NCI-H1930 (cell line): ENCODE measurements at places on chromosomes 2 and 18.

DNA sequence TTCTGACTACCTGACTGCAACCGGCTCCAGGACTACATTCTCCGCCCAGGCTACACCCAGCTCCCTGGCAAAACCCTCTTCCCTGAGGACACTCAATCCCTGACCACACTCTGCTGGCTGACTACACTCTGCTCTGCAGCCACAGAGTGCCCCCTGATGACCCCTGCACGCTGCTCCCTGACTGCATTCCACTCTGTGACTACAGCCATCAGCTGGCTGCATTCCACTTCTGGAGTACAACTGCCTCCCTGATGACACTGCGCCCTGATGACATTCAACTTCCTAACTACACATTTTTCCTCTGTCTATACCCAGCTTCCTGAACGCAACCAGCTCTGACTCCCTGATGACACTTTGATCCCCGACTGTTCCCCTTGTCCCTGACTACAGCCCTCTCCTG is 71.3 kb upstream of the NRXN1 start:
- no peak for DNase-seq

DNA sequence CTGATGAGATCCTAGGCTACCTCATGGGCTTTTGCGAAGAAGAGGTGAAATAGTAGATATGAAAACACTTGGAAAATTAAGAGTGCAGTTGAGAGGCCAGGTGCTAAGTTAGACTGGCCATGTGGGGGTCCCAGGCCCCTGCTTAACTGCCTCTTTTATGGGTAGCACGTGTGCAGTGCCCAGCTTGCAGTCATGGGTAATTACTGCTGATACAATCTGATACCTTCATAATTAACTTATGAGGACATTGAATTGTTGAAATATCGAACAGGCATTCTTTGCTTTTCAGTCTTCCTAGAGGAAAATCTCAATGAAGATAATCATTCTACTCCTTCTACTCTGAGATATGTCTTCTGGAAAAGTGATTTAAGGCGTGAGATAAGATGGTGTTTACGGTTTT is 11.6 kb downstream of the TRAF3IP1 start:
- DNase-seq = no peak

- no peak for DNase-seq
Observed at GRCh38 chr2:96354492-96354891, 18.9 kb downstream of the NCAPH start.

- DNase-seq = no peak
Observed at GRCh38 chr2:129174143-129174542, 805.3 kb upstream of the RAB6C start.

DNA sequence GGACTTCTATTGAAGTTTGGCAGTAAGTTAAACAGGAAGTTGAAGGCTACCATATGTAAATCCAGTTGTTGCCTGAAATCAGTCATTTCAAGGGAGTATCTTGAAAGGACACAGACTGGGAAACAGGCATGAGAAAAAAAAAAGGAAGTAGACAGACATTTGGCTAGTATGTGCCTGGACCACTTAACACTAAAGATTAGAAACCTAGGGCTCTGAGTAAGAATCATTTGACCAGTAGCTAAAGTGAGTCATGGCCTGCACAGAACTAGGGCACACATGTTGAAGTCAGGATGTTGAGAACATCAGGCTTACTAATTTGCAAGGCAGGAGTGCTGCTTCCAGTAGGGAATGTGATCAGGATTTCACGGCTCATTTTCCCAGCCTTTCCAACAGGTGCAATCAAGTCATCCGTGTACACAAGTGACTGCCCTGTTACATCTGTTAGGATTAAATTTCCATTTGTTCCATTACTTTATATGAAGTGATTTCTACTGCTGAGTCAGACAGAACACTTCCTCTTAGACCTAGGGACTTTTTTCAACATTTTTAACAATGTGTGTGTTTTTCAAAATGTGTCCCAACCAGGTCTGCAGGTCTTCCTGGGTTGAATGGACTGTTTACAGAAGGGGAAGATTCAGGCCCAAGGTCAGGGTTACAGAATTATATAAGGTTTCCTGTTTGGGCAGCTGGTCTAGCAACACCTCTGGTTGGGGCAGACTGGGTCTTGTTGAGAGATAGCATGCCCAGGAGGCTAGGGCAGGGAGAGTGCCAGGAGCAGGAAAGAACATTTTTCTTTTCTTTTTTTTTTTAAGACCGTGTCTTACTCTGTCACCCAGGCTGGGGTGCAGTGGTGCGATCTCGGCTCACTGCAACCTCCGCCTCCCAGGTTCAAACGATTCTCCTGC is 145.6 kb downstream of the TGIF1 start:
- no peak for DNase-seq

DNA sequence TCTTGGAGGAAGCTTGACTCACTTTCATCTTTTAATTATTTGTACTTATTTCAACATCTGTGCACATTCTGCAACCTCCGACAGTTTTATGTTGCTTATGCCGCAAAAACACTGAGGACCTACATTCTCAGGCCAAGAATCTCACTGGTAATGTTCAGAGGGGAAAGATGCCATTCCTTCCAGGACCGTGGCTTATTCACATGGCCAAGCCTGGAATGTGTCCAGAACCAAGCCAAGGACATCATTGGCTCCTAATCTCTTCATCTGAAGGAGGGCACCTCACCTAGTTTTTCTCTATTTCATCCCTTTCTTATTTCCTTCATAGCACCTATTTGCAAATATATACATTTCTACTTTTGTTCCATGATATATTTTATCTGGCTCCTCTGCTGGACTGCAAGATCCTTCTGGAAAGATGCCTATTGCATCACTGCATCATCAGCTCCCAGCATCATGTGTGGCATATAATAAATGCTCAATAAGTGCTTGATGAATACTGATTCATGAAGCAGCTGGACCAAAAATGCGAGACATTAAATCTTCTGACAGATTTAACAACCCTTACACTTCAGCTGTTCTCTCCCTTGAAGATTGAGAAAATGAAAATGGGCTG is 377.1 kb downstream of the TNS1 start:
- DNase-seq = no peak

DNA sequence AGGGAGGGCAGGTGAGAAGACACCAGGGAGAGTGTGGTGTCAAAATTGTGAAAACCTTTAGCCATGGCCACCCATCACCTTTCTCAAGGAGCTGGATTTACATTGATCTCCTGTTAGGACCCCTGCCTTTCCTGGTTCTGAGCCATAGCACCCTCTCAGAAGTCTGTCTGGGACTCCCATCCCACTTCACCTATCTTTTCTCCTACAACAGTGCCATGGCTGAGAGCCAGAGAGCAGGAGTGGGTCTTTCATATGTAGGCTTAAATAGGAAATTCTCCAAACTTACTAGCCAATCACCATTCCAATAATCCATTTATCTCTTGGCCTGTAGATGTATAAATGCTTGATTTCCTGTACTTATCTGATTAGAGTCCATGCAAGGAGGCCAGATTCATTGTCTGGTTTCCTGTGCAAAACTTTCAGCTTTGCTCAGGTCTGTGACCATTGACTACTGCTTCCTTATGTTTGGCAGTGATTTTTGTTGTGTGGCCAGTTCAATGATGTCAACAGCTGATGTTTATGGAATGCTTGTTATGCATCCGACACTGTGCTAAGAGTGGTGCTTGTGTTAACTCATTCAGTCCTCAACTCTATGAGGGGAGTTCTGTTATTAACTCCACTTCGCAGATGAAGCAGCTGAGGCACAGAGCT is 57.6 kb upstream of the IGFBP5 start:
- DNase-seq = no peak

DNA sequence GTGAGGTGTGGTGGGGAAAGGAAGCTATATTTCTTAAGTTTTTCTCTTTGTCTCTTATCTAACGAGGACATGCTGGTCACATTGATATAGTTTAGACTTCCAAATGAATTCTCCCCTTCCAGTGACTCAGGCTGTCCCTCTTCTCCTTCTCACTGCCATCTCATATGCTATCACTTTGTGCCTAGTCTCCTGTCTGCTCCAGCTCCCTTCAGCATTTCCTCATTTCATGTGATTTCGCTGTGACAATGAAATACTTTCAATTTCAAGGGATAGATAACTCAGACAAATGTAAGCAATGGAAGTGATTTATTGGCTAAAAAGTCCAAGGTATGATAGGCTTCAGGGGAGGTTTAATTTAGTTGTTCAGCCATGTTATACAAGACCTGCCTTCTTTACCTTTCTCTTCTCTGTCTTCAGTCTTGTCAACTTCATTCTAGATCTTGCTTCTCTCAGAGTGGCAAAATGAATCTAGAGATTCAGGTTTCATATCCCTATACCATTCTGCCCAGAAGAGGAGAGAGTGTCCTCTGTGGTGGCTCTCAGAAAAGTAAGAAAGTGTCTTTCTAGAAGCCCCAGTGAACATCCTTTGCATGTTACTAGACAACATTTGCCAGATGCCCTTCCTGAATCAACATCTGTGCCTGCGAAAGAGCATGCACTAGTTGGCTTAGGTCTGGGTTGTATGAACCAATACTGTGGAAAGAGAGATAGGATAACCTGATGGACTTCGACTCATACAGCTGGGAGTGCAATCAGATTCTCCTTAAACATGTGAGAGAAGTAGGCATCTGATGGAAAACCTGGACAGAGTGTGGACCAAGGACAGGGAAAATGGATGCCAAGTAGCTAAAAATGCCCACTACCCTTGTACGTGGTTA is 29.9 kb upstream of the GPR155 start:
- DNase-seq = no peak

- DNase-seq = no peak
Observed at GRCh38 chr2:59655809-59656208, 897.6 kb downstream of the BCL11A start.

DNA sequence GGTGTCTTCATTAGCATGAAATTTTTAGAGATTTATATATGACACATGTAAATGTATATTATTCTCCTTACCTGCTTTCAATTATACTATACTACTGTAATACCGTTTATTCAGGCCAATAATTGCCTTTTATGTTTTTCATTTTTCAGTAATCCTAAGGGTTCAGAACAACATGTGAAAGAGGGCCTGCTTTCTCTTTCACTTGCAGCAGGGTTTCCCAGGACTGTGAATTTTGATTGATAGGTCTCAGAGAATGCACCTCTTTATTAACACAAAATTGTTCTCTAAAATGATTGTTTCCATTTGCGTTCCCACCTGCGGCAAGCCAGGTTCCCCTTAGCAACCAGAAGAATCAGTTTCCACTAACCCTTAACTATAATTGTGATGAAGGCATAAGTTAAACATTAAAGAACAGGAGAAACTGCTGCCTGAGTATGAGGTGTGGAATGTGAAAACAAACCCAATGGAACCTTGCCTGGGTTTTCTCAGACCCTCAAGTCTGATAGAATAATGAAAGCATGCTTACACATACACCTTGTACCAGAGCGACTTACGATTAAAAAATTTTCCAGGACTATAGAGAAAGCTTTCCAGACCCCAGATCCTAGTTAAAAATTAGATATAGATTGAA is 1591.2 kb upstream of the LRRTM1 start:
- DNase-seq = peak; percentile 8
